Colonic mucosa (tissue), 4 donors: ENCODE measurements at places on chromosomes 11 and 22. TPM values are rescaled to one million over a fixed set of nuclear protein-coding genes. Genes with fewer than 3 reads are reported as not detected.

GRCh38 chr11:80211673-80212072 is 770.8 kb upstream of the TENM4 start:
- no peaks in the 10 kb centered on the region for H3K27me3 ChIP-seq
- no peaks in the 10 kb centered on the region for H3K4me1 ChIP-seq
- DNase-seq = no peak
- H3K4me3 ChIP-seq = no peak overlapping the region
- H3K36me3 ChIP-seq = no peaks in the 10 kb centered on the region

- no peaks in the 10 kb centered on the region for H3K36me3 ChIP-seq
- H3K27me3 ChIP-seq = no peaks in the 10 kb centered on the region
- H3K4me3 ChIP-seq = no peak overlapping the region
Observed at GRCh38 chr11:112176077-112176476, 765 bp downstream of the BCO2 start.

DNA sequence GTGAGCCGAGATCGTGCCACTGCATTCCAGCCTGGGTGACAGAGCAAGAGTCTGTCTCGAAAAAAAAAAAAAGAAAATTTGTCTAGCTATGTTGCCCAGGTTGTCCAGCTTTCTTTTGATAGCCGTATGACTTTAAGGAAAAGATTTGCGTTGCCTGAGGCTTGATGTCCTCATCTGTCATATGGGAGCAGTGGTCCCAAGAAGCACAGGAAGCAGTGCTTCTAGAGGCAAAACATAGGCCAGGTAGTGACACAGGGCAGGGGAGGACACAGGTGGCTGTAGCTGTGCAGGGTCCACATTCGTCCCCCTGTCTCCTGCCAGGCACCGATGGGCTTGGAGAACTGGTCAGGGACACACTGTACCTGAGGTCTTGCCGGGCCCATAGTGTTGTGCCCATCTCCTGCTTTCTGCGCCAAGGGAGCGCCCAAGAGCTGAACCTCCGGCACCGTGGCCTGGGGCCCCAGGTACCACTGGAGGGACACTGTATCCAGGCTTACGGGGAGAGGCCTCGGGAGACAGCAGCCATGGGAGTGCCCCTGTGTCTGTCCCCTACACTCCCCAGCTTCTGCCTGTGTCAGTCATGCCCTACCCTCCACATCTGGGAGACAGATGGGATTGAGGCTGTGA is 1.4 kb downstream of the LRRC74B start:
- no peak for DNase-seq
- H3K4me3 ChIP-seq = no peak overlapping the region
- H3K27me3 ChIP-seq = no peaks in the 10 kb centered on the region
- H3K27ac ChIP-seq = no peak overlapping the region
- no peaks in the 10 kb centered on the region for H3K36me3 ChIP-seq
- peaks cover 10% of the 10 kb centered on the region for H3K4me1 ChIP-seq

DNA sequence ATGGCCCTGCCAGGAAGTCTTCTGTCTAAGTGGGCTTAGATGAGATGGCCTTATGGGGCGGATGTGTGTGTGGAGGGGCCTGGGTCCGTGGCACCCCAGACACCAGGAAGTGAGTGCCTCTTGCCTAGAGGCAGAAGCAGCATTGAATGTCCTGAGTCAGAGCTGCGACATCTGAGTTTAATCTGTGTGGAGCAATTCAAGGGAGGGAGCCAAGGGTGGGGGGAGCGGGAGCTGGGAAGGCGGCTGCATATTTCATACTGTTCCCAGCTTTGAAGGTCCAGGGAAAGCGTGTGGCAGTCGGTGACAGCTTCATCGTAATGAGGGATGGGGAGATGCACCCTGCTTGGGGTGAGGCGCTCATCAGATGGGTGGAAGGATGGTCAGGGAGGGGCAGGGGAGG is 73.5 kb upstream of the THY1 start:
- no peak for DNase-seq
- H3K4me1 ChIP-seq = no peaks in the 10 kb centered on the region

GRCh38 chr11:31995032-31995431 is 95.8 kb upstream of the RCN1 start:
- no peaks in the 10 kb centered on the region for H3K36me3 ChIP-seq
- no peaks in the 10 kb centered on the region for H3K4me1 ChIP-seq
- H3K27ac ChIP-seq = no peak overlapping the region
- no peak for DNase-seq
- H3K27me3 ChIP-seq = no peaks in the 10 kb centered on the region

DNA sequence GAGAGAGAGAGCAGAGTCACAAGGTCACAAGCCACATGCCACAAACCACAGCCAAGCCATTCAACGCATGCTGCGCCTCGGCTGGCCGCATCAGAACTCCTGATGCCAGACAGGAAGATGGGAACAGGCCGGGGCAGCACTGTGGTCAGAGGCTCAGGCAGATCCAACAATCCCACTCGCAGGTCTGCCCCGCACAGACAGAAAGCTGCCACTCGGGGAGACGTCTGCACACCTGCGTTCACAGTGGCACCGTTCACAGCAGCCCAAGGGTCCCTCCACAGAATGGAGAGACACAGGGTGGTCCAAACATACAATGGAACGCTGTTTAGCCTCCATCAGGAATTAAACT is 408.8 kb downstream of the CTTN start:
- H3K4me3 ChIP-seq = no peak overlapping the region
- H3K4me1 ChIP-seq = no peaks in the 10 kb centered on the region
- H3K27me3 ChIP-seq = no peaks in the 10 kb centered on the region
- no peak for DNase-seq

GRCh38 chr11:39304586-39304985 is 2154.9 kb downstream of the LRRC4C start:
- no peak for DNase-seq
- H3K4me3 ChIP-seq = no peak overlapping the region
- H3K36me3 ChIP-seq = no peaks in the 10 kb centered on the region

DNA sequence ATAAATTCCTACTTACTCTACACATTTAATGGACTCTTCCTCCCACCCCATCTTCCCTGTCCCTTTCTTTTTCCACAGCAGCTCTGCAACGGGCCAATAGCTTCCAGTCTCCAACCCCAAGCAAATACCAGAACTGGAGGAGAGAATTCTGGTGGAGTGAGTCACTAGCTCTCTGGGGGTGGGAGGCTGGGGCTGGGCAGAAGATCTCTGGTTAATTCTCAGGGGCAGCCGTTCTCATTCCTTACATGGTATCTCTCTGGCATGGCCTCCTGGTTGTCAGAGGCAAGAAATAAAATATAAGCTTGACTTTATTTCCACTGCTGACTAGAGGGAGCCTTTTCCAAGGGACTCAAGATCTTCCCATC is 90.4 kb upstream of the PARVA start:
- peak; percentile 38 for DNase-seq
- no peaks in the 10 kb centered on the region for H3K27me3 ChIP-seq
- no peak overlapping the region for H3K4me3 ChIP-seq
- no peaks in the 10 kb centered on the region for H3K36me3 ChIP-seq

GRCh38 chr11:3826721-3827120 is 14.0 kb downstream of the RHOG start:
- H3K27me3 ChIP-seq = no peaks in the 10 kb centered on the region
- H3K4me3 ChIP-seq = no peak overlapping the region

- H3K36me3 ChIP-seq = no peaks in the 10 kb centered on the region
- H3K4me3 ChIP-seq = no peak overlapping the region
- H3K27me3 ChIP-seq = no peaks in the 10 kb centered on the region
- H3K27ac ChIP-seq = no peak overlapping the region
- H3K4me1 ChIP-seq = no peaks in the 10 kb centered on the region
Observed at GRCh38 chr11:5603326-5603725, 6.9 kb downstream of the TRIM6 start.

- H3K4me1 ChIP-seq = no peaks in the 10 kb centered on the region
- H3K36me3 ChIP-seq = no peaks in the 10 kb centered on the region
- H3K27me3 ChIP-seq = no peaks in the 10 kb centered on the region
- no peak overlapping the region for H3K27ac ChIP-seq
- no peak for DNase-seq
- no peak overlapping the region for H3K4me3 ChIP-seq
Observed at GRCh38 chr11:76244316-76244851, 38.1 kb upstream of the WNT11 start.

DNA sequence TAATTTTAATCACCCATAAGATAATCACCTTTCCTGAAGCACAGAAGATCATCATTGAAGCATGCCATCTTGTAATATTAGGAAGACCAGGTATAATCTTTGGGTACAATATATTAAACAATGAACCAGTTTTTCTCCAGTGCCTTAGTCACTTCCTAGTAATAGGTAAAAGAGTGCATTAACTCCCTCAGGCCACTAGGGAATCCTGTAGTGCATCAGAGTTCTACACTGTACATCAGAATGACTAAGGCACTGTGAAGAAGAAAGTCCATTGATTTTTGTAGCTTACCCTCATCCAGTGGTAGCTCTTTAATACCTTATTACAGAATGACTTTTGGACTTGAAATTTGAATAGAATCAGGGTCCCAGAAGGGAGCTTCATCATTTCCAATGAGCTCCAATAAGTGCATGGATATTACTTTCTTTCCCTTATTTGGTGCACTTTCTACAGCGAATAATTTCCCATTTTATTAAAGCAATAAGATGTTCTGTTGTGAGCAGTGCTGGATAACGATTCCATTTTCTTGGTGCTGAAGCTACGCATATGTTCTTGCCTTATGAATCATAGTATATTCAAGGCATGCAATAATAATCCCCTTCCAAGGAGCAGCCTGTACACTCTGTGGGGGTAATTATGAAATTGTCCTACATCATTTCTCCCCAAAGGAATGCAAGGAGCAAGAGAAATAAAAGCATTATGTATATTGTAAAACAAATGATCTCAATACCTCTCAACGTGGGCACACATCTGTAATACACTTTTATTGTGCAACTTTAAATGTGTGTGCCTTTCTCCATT is 4.7 kb downstream of the C11orf87 start:
- no peak overlapping the region for H3K4me3 ChIP-seq
- H3K36me3 ChIP-seq = no peaks in the 10 kb centered on the region
- H3K4me1 ChIP-seq = no peaks in the 10 kb centered on the region
- DNase-seq = no peak
- no peak overlapping the region for H3K27ac ChIP-seq
- peaks cover 4% of the 10 kb centered on the region for H3K27me3 ChIP-seq

- no peaks in the 10 kb centered on the region for H3K27me3 ChIP-seq
- no peak for DNase-seq
- no peak overlapping the region for H3K27ac ChIP-seq
Observed at GRCh38 chr11:85930879-85931366, 75.7 kb downstream of the CCDC83 start.

DNA sequence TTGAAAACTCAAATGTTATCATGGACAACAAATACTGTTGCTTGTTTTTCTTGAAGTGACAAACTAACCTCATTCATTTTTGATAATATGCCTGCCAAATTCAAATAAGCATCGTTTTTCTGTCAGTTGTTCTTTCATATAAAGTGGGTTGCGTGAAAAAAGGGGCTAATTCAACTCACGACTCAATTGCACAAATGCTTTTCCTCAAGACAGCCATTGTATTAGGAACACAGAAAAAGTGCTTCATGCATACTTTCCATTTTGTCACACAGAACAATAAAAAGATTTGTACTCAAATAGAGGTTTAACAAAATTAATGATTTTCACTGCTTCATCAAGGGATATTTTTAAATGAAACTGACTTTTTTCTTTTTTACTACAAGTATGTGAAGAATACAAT is 94.6 kb upstream of the ALKBH3 start:
- H3K36me3 ChIP-seq = no peaks in the 10 kb centered on the region
- H3K4me3 ChIP-seq = no peak overlapping the region
- H3K4me1 ChIP-seq = no peaks in the 10 kb centered on the region
- no peak for DNase-seq
- no peaks in the 10 kb centered on the region for H3K27me3 ChIP-seq
- H3K27ac ChIP-seq = no peak overlapping the region

- H3K27ac ChIP-seq = no peak overlapping the region
- no peaks in the 10 kb centered on the region for H3K36me3 ChIP-seq
- no peak overlapping the region for H3K4me3 ChIP-seq
- DNase-seq = no peak
Observed at GRCh38 chr11:101061606-101062005, 68.0 kb downstream of the PGR start.

GRCh38 chr11:42774567-42774966 is 537.2 kb upstream of the API5 start:
- no peaks in the 10 kb centered on the region for H3K27me3 ChIP-seq
- H3K36me3 ChIP-seq = no peaks in the 10 kb centered on the region
- H3K27ac ChIP-seq = no peak overlapping the region
- no peak for DNase-seq

GRCh38 chr11:28488336-28488735 is 380.1 kb downstream of the METTL15 start:
- no peaks in the 10 kb centered on the region for H3K36me3 ChIP-seq
- H3K4me3 ChIP-seq = no peak overlapping the region
- no peaks in the 10 kb centered on the region for H3K27me3 ChIP-seq

DNA sequence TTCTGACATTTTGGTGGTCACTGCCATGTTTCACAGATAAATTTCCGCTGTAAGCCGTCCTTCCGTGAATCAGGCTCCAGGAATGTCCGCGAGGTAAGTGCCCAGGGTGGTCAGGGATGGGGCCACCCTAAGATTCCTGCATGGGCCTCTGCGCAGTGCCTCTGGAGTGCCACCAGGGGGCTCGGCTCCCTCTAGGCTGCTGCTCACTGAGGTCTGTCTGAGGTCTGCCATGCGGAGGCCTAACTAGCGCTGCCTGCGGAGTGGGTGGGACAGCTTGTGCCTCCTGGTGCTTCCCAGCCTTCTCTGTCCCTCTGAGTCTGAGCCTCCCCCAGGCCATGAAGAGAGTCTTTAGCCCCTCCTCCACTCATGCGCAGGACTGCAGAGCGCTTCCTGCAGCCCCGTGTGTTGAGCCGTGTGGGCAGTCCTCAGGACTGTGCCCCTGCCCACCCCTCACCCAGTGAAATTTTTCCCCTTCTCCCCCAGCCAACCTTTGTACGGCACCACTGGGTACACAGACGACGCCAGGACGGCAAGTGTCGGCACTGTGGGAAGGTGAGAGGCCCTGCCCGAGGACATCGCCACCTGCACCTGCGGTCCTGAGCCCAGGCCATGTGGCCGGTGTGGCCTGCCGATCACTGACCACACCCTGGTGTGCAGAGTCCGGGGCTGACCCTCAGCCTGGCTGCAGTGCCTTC is 11.9 kb upstream of the MDK start:
- H3K27ac ChIP-seq = no peak overlapping the region
- H3K4me1 ChIP-seq = no peaks in the 10 kb centered on the region
- no peaks in the 10 kb centered on the region for H3K36me3 ChIP-seq
- DNase-seq = peak; percentile 52
- H3K4me3 ChIP-seq = no peak overlapping the region

- DNase-seq = peak; percentile 32
- no peaks in the 10 kb centered on the region for H3K4me1 ChIP-seq
- no peaks in the 10 kb centered on the region for H3K27me3 ChIP-seq
- H3K4me3 ChIP-seq = no peak overlapping the region
Observed at GRCh38 chr22:22593964-22594656, 35.0 kb upstream of the PRAME start.

RASGRP2 gene
- 2.8 TPM for total RNA-seq

SLC43A1 gene
- 19.0 TPM for total RNA-seq

MEI1 gene
- 1.8 TPM for total RNA-seq

CYTH4 gene
- 7.4 TPM for total RNA-seq

MYRF gene
- 8.8 TPM for total RNA-seq

CDC42EP2 gene
- total RNA-seq = 7.8 TPM

MMP11 gene
- 4.5 TPM for total RNA-seq

OR51B6 gene
- not detected for total RNA-seq

MS4A6A gene
- total RNA-seq = 10.5 TPM

GRAP2 gene
- total RNA-seq = 4.2 TPM
